ENCODE measurements at places on chromosomes 7 and 10.

GRCh38 chr7:51227861-51228260 is 88.7 kb downstream of the COBL start:
- DNase-seq, result no peak

DNA sequence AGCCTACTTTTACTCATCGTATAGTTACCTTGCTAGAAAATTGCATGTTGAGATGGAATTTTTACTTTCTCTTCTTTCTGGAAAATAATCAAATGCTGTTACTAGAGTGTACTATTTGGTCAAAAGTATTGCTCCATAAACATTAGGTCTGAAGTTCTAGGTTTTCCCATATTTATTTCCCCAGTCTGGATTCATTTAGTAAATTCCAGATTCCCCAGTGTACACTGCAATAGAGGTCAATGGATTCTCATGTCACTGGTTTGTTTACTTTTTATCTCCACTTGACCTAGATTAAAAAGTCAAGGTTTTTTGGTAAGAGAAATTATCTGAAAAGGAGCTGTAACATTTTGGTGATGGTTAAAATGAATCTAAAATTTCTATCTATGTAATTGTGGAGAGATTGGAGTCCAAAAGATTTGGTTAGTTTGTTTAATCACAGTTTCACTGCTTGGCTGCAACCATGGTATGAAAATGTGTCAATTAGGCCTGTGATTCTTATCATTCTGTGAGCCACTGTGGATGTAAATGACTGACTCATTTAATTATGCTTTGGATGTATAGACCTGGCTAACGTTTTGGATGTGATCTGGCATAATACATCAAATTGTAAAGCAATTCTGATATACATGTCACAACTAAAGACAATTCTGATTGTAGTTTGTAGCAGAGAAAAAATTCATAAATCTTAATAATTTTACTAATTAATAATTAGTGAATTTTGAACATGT is 32.7 kb upstream of the STEAP4 start:
- DNase-seq, result no peak

DNA sequence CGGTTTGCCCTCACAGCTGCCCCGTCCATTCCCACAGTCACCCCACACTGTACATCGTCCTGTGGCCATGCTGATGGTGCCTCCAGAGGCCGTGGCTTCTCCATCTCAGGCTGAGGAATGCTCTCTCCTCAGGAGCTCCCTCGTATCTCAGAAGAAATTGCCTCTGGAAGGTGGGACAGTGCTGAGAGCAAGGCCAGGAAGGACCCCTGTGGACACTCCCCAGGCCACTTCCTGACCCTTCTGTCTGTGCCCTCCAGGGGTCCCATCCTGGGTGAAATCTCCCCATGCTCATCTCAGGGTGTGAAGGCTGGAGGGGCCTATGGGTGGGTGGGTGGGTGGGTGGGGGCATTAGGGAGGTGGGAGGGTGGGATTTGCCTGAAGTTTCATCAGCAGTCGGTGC is 454.3 kb downstream of the PLXNA4 start:
- no peak for DNase-seq

DNA sequence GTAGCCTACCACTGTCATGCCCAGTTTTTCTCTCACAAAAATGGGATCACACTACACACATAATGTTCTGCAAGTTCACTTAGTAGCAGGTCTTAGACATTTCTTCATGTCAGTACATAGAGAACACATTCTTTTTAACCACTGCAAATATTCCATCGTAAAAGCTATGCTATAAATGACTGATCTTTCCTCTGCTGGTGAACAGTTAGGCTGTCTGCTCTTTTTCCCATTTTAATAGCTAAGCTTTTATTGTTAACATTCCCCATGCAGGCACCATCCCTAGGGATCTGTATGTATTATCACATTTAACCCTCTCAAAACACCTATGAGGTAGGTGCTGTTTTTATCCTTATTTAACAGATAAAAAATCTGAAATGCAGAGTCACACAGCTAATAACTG is 46.2 kb upstream of the PDCD4 start:
- no peak for DNase-seq

DNA sequence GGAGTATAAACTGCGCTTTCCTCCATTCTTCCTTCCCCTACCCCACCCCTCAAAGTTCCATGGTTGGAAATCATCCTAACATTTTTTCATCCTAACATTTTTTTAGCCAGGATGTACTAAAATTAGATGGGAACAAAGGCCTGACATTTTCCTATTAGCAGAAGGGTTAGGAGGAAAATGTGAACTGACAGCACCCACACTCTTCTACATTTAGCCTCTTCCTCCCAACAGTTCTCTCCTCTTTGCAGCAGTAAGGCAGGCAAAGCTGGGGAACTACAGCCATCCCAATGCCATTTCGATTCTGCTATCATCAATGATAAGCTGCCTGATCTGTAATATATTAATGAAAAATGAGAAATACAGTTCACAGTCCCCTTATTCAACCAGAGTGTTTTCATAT is 11.4 kb upstream of the FAM53B start:
- DNase-seq, result no peak

GRCh38 chr7:88200261-88200660 is 19.6 kb downstream of the SRI start:
- DNase-seq, result no peak

DNA sequence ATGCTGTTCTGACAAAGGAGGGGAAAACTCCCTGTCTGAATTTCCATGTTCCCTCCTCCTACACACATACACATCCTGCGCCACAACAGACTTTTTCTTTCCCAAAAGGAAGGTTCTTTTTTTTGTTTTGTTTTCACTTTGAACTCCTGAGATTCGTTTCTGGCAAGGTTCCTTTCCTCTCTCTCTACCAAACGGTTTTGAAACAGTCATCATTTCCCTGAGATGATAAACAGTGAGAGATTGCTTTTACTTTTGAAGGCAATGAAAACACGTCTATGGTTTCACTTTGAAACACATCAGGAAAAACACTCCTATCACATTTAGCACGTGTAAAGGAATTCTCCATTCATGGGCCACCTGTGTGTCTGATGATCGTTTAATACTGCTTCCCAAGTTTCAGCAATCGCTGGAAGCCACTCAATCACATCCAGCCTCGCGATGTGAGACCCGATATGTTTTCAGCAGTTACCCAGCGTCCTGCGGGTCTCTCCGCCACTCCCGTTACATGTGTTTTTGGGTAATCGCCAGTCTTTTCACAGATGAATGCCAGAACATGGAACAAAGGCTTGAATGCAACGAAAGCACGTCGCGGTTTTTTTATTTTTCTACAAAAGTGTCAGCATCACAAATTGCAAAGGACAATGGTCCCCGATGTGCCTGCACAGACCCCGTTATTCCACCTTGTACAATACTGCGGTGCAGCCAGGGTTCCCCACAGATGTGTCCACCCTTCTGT is 62.8 kb upstream of the CUX1 start:
- peak; percentile 42 for DNase-seq

DNA sequence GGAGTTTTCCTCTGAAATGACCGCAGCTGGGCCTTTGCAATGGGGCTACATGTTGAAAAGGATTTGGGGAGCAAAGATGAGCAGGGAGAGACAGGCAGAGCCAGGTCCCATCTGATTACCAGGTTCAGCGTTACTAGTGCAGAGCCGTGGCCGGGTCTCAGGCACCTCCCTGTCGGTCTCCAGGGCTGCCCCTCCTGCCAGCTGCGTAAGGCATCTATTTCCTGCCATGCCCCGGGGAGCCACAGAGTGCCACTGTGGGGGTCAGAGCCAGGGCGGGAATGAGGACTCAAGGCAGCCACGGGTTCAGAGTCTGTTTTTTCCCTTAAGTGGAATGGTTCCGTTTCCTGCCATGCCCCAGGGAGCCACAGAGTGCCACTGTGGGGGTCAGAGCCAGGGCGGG is 382.6 kb upstream of the SHH start:
- DNase-seq, result no peak

DNA sequence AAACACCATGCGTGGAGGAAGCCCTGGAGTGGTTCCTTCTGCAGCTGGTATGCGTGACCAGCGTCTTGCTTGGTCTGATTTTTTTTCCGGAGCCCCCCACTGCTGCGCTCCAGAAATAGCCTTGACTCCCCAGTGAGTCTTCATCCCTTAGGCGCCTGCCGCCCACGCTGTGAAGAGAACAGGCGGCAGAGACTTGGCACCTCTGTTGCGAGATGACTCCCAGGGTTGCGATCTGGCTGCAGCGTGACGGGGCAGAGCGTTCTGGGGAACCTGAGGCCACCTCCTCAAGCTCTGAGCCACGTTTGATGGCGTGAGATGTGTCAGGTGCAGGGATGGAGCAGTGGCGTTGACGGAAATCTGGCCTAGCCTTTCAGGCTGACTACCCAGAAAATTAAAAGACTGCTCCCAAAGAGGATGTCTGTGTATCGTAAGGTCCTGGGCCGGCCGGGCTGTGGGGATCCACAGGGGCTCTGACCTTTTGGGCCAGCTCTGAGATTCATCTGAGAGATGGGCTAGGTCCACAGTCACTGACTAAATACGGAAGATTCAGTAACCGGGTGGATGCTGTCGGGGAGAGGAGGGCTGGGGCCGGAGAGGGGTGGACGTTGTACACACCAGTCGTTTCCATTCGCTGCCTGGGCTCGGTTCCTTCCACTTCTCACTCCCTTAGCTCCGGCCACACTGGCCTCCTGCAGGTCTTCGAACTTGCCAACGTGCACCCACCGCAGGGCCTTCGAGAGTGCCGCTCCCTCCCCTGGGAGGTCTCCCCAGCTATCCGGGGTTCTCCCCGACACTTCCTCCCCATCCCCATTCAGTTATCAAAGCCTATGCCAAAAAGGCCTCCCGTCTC is 33.8 kb downstream of the PFKFB3 start:
- no peak for DNase-seq

DNA sequence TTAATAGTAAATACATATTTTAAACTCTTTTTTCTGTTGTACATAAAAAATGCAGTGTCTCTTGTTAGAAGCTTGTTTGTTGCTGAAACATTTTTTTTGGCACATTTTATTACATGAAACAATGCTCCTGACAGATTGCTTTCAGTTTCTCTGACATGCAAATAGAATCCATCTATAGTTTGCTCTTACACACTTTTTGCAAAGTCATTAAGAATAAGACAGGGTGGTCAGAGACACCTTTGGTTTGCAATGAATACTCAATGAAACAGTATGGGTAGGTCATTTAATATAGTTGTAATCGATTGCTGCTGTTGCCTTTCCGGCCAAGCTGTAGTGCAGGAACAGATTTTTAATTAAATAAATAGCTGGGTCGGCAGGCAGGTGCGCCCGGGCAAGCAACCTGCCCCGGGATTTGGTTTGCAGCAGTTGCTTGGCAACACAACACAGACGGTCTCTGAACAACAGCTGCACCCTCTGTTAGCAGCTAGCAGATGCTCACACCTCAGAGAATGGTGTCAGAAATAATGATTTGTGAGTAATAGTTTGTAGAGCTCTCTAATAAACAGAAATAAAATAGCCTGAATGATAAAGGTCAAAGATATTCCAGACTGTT is 115.7 kb upstream of the CACNA2D1 start:
- no peak for DNase-seq

- DNase-seq, result no peak
These were observed 553 bp downstream of the TSPAN15 start for GRCh38 chr10:69451784-69452251.

Data from activated T-cell treated with anti-CD3 and anti-CD28 coated beads, Interleukin-2, amount 50 U/mL, for 24 hours (primary cell).